ENCODE measurements at places on chromosomes 11 and 22. TPM values are rescaled to one million over a fixed set of nuclear protein-coding genes. Genes with fewer than 3 reads are reported as not detected.

FAM111B gene
- total RNA-seq: 30.9 TPM

GAB4 gene
- under 0.01 TPM for total RNA-seq

HIRA gene
- 15.4 TPM for total RNA-seq

RFPL3 gene
- total RNA-seq: not detected

DNA sequence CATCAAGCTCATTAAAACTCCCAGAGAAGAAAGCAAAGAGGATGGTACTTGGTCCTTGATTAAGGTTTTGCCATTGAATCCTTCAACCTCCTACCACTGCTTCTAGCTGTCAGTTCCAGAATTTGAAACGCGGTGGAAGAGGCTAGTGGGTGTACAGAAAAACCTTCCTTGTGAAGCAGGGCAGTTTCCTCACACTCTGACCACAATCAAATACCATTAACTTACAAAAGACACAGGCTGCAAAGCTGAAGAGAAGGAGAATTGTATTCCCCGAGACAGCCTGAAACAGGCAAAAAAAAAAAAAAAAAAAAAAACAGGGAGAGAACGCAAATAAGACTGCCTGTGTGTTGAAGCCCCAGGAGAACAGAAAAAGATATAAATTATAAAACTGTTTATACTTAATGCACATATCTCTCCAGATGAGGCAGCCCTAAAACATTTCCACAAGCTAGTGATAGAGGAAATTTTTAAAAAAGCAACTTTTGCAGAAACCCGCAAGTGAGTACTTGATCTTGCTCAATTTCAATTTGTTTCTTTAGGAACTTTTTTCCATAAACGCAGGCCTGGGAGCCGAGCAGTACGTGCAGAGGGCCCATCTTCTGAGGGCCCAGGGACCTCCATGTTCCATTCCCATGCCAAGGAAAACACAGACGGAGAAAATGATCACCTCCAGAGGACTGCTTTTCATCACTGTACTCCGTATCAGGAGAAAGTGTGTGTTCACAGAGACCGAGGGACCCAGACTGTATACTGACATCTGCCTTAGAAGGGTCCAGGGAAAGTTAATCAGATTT, 218.7 kb upstream of the BLID start:
- H3K4me1 ChIP-seq: no peaks in the 10 kb centered on the region
- H3K4me3 ChIP-seq: no peak overlapping the region
- DNase-seq: no peak
- no peak overlapping the region for H3K27ac ChIP-seq
- no peaks in the 10 kb centered on the region for H3K36me3 ChIP-seq
- H3K27me3 ChIP-seq: no peaks in the 10 kb centered on the region

GRCh38 chr11:132782102-132782501, 750.2 kb downstream of the OPCML start:
- no peaks in the 10 kb centered on the region for H3K36me3 ChIP-seq
- DNase-seq: no peak
- no peaks in the 10 kb centered on the region for H3K27me3 ChIP-seq
- no peaks in the 10 kb centered on the region for H3K4me1 ChIP-seq

GRCh38 chr11:35274909-35275785, 136.2 kb downstream of the CD44 start:
- no peak for DNase-seq
- peaks cover 2% of the 10 kb centered on the region for H3K4me1 ChIP-seq
- H3K27me3 ChIP-seq: no peaks in the 10 kb centered on the region
- no peak overlapping the region for H3K4me3 ChIP-seq

DNA sequence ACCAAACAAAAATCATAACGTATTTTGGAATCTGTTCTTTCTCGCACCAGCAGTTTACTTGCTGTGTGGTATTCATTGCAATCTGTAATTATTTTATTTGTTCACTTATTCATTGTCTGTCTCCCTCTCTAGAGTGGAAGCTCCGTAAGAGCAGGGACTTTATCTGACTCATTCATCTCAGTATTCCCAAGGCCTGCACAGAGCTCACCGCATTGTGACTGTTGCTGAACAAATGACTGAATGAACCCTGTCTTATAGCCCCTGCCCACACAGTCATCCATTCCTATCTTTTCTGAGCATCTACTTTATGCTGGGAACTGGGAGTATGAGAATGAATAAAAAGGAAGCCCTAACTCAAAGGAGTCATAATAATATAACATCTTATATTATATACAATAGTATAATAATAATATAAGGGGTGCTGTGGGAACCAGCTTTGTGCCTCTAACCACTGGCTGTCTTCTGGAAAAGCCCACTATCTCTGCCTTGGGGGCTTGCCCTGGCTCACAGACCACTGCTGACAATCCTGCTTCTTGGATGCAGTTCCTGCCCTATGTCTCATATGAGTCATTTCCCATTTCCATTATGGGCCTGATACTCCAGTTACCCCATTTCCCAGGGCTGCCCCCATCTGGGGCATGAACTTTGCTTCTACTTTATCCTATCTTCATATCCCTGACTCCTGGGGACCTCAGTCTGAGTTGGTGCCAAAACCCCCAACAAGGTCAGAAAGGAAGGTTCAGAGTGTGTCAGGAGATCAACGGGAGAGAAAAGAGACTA, 11.0 kb downstream of the XRRA1 start:
- peaks cover 39% of the 10 kb centered on the region for H3K36me3 ChIP-seq
- H3K4me1 ChIP-seq: no peaks in the 10 kb centered on the region
- H3K27ac ChIP-seq: no peak overlapping the region
- DNase-seq: no peak
- H3K27me3 ChIP-seq: no peaks in the 10 kb centered on the region

- H3K27ac ChIP-seq: no peak overlapping the region
- H3K27me3 ChIP-seq: peaks cover 2% of the 10 kb centered on the region
- DNase-seq: no peak
These were observed 16.2 kb downstream of the PLEKHB1 start for GRCh38 chr11:73662445-73663157.

- H3K27me3 ChIP-seq: no peaks in the 10 kb centered on the region
- no peaks in the 10 kb centered on the region for H3K4me1 ChIP-seq
- no peak for DNase-seq
- no peak overlapping the region for H3K27ac ChIP-seq
- H3K4me3 ChIP-seq: no peak overlapping the region
These were observed 92.8 kb downstream of the MED15 start for GRCh38 chr22:20600137-20600673.

DNA sequence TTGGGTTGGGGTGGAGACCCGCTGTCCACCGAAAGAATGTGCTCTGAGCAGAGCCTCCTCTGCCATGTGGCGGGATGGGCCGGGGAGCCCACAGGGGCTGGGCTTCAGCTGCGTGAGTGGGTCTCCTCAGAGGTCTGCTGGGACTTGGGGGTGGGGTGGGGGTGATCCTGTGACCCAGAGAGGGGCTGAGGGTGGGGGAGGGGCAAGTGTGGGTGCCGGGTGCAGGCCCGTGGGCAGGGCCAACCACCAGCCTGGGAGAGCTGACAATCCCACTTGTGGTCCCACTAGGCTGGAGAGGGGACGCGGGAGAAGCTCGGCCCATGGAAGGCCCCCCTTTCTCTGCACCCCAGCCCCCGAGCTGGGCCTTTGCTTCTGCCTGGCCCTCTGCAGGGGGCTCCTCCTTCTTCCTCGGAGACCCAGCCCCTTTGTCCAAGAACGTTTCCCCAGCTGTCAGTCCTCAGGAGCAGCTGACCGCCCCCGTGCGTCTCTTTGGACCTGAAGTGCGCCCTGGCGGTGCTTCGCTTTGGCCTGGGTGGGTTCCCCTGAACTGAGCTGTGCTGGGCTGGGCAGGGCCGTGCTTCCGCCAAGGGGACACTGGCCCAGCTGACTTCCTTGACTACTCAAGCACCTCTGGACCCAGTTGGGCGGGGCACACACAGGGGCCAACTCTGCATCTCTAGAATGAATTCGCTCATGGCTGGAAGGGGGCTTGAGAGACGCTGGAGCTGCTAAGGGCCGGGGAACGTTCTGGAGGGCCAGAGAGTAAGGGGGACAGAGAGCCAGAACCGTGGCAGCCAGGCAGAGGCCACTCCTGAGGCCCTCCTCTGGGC, 30.2 kb downstream of the OSBPL5 start:
- H3K4me3 ChIP-seq: no peak overlapping the region
- H3K27me3 ChIP-seq: no peaks in the 10 kb centered on the region
- H3K36me3 ChIP-seq: peaks cover 14% of the 10 kb centered on the region
- peaks cover 20% of the 10 kb centered on the region for H3K4me1 ChIP-seq

- H3K36me3 ChIP-seq: peaks cover 10% of the 10 kb centered on the region
- no peaks in the 10 kb centered on the region for H3K27me3 ChIP-seq
- DNase-seq: no peak
- H3K4me3 ChIP-seq: no peak overlapping the region
These were observed 107.4 kb downstream of the SGSM3 start for GRCh38 chr22:40477683-40478337.
